T1000 (cell line): ENCODE measurements at places on chromosomes 11 and 22.

DNA sequence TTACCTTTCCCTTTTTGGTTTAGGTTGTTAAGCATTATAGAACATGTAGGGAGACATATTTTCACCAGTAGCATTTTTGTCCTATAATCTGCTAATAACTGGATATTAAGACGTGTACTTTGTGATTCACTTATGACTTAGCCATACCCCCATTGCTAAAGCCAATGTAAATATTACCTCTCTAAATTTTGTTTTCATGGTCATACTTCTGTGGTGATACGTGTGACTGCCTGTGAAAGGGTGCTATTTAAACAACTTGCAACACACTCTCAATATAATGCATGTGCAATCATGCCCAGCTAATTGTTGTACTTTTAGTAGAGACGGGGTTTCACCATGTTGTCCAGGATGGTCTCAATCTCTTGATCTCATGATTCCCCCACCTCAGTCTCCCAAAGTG lies 36.2 kb upstream of the PAK1 start:
- no peak for DNase-seq

DNA sequence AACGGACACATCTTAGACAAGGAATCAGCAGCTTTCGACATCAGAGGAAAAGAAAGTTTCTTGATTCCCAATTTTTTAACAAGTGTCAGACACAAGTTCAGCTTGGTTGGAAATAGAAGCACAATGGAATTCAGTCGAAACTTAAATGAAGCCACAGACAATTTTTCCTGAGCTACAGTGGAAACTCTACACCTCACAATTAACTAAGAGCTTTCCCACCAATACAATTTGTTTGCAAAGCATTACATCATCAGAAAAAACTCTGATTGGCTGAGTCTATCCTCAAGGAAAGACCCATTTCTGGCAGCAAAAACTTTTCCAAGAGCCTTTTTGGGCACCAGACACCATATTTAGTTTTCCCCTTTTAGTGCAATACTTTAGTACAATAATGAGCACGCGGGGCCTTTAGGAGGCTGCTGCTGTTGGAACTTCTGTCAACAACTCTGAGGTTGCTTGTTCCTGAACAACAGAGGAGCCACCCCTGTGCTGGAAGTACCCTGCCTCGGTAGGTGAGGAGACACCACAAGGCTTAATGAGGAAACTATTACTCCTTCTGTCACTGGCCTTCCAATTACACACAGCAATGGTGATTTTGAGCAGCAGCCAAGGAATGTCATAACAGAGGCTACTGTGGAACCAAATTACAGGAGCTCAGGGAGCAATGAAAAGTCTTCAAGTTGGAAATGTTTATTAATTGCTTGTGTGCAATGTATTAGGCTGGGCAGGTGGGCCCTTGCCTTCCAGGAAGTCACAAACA lies 61.9 kb upstream of the BARX2 start:
- DNase-seq: no peak

- DNase-seq: no peak
These were observed 40.3 kb downstream of the ARHGAP42 start for GRCh38 chr11:100727410-100727809.

DNA sequence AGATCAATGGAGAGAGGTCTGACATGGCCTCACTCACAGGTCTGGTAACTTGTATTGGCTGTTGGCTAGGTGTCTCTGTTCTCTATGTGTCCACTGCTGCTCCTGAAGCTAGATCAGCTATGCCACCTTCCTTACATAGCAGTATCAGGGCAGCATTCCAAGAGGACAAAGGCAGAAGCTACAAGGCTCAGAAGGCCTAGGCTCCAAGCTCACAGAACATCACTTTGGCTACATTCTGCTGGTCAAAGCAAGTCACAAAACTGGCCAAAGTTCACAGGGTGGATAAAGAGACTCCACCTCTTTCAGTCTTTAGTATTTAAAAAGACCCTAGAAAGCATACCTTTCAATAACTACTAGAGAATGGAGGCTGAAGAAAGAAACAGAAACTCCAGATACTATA lies 4.1 kb downstream of the SLC5A12 start:
- DNase-seq: no peak

- no peak for DNase-seq
These were observed 82.8 kb upstream of the ALKBH3 start for GRCh38 chr11:43797866-43798265.

DNA sequence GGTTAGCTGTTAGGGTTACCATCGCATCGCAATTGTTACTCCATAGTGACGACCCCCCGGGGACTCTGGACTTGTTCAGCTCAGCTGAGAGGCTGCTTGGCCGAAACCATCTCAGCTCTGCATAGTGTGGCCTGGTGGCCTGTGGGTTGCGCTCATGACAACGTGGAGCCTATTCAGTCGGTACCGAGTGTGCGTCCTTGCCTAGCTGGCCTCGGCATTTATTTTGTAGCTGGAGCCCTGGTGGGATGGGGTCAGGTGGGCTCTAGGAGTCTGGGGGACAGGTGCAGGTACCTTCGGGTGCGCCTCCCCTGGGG lies 13.5 kb downstream of the LRP5 start:
- DNase-seq: no peak

DNA sequence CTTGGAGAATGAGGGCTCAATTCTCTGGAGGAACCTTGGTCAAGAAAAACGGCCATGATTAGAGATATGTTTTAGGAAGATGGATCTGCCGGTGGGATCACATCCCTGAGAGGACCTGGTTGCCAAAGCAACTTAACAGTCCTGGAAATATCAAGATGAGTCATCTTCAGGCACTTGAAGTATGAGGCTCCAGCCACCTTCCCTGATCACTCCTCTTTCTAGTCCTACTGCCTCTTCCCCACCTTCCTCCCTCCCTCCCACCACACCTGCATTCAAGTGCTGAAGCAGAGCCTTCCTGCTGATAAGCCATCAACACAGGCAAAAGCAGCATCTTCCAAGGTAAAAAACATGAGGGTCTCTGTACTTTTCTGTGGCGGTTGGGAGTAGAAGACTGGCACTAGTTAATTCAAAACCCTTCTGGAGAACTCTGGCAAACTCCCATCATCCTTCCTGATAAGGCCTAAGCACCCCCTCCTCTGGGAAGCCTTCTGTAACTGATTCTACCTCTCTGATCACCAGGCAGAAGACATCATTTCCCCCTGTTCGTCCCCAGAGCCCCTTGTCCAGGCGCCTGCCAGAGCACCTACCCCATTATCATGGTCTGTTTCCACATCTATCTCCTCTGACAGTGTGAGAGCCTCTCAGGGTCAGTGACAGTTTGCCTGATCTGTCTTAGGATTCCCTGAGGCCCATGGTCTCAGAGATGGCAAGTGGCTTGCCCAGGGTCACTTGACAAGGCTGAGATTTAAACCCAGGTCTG lies 79.8 kb downstream of the CLPB start:
- DNase-seq: no peak

- DNase-seq: no peak
These were observed 9.5 kb upstream of the CBX6 start for GRCh38 chr22:38881464-38881871.

- DNase-seq: no peak
These were observed 21.0 kb downstream of the OR5M11 start for GRCh38 chr11:56522008-56522407.

DNA sequence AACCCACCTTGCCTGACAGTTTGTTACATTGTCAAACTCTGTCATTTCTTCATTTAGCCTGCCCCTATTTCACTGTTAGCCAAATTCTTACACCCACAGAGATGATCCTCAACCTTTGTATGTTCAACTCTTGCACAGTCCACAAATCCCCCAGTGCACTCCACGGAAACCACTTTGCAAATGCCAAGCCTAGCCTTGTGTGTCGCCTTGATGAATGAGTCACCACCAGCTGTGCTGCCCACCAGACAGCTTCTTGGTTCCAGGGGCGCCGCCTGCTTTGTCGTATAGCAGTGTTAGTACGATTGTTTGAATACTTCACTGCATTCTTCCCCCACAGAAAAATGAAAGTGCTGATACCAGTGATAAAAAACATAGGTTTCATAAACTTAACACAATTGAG lies 686.3 kb downstream of the NTM start:
- no peak for DNase-seq

GRCh38 chr11:78562398-78562797 lies 12.3 kb downstream of the NARS2 start:
- DNase-seq: no peak

- no peak for DNase-seq
These were observed 504.0 kb upstream of the LRRC4C start for GRCh38 chr11:41963406-41963805.

DNA sequence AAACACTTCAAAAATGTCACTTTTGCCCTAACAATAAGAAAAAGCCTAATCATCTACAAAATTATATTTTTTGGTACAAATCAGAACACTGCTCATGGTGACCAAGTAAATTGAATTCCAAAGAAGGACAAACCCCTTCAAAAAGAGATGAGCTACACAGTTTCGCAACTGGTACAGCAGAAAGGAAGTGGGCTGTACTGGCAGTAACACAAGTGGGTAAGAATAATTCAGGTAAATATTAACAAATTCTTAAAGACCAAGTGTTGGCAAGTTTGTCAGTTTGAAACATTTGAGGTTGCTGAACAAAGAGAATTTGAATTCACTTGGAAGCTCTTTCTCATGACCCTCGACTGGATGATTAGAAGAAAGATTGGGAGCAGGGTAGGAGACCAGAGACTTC lies 35.5 kb downstream of the MSANTD4 start:
- DNase-seq: no peak

GRCh38 chr11:1691878-1692707 lies 4.9 kb upstream of the KRTAP5-6 start:
- no peak for DNase-seq

- no peak for DNase-seq
These were observed 96.1 kb upstream of the AKIP1 start for GRCh38 chr11:8814923-8815240.

DNA sequence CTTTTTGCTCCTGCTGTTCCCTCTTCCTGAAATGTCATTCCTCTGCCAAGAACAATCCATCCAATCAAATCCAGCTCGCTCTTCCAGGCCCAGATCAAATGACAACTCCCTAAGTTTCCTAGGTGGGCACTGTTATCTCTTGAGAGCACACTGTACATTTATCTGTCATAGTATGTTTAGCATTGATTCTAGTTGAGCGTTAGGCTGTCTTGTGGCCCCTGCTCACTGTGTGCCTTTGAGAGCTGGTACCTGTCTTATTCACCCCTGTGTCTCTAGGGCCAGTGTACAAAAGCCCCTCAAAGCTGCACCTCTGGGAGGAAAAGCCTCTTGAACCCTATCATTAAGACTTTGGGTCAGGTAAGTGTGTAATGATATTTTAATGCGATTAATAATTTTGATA lies 7.1 kb upstream of the LMO2 start:
- DNase-seq: no peak

DNA sequence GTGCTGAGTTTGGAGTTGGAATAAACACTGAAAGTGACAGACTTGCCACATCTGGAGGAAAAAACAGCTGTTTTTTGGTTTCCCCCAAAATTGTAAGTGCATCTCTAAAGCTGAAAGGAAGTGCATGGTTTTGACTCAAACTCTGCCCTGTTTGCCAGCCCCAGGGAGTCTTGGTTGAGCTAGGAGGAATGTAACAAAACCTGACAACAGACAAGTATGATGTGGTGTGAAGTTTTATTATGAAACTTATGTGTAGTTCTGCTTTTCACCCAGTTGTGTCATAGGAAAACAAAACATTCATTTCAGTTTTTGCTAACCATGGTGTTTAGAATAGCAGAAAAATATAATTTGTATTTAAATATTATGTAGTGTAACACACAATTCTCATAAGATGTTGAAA lies 31.7 kb upstream of the PDE3B start:
- DNase-seq: no peak

DNA sequence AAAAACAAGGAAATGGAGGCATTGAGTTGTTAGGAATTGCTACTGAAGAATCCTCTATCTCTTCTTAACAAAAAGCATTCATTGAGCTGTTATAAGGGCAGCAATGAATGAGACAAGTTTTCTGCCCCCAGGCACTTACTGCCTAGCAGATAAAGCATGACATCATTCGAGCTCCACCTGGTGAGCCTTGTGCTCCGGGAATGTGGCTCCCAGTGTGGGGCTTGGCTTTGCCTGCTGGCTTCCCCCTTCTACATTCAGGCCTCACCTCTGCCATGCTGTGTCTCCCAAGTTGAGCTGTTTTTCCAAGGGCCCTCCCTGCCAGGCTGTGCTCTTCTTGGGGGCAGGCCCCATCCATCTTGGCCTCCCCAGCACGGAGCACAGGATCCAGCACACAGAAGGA lies 56.9 kb upstream of the EIF3D start:
- no peak for DNase-seq

GRCh38 chr11:33660962-33661361 lies 39.7 kb downstream of the C11orf91 start:
- DNase-seq: no peak

GRCh38 chr11:122833846-122834464 lies 4.3 kb upstream of the CRTAM start:
- no peak for DNase-seq

DNA sequence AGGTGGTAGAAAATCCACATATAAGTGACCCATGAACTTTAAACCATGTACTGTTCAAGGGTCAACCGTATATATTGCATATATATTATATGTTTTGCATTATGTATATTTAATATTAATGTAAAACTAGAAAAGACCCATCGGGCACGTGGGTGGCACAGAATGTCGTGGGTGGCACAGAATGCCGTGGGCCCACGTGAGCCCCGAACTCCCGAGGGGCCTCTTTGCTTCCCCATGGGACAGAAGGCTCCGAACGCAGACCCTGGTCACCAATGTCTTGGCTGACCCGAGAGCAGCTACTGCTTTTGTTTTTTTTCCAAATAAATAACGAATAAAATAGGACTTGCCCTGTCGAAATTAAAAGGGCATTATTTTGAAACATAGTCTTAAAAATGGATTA lies 415.4 kb downstream of the BRD1 start:
- no peak for DNase-seq

DNA sequence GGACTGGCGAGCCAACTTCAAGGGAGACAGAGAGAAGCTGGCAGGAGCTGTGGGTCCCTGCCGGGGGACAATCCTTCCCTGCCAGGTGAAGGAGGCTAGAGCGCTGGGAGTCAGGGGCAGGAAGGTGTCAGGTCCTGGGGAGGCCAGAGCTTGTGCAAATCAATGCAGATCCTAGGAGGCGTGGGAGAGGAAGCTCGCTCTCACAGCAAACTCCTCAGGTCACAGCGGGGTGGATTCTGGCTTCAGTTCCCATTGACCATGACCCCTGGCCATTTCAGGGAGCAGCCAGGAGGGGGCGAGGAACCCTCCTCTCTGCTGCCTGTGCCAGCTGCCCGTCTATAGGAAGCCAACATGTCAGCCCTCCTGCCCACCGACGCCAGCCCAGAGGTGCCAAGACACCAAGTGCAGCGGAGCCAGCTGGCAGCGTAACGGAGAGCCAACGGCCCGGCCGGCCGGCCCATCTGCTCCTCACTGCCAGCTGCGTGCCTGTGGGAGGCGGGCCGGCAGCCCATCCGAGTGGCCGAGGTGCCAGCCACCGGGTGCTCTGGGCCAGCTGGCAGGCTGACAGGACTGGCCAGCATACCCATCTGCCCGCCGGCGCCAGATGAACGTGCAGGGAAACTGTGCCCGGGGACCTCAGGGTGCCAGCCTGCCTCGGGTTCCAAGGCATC lies 374.8 kb downstream of the MIAT start:
- no peak for DNase-seq

DNA sequence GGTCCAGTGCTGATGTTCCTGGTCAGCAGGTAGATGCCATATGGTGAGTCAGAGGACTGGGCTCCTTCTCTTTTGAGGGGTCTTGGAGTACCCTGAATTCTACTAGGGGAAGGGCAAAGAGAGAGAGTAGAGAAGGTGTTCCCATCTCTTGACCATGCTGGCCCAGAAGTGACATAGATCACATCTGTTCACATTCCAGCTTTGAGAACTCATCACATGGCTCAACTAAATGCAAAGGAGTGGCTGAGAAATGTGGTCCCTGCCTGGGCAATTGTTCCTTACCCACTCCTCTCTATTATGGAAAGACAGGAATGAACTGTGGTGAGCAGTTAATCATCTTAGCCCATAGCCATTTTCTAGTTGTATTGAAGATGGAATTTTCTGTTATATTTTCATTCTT lies 105.4 kb upstream of the TIMP3 start:
- DNase-seq: no peak
